ENCODE measurements at places on chromosomes 5 and 9.
A peak's percentile ranks its signal among the peaks of the same experiment; 100 is the strongest.

DNA sequence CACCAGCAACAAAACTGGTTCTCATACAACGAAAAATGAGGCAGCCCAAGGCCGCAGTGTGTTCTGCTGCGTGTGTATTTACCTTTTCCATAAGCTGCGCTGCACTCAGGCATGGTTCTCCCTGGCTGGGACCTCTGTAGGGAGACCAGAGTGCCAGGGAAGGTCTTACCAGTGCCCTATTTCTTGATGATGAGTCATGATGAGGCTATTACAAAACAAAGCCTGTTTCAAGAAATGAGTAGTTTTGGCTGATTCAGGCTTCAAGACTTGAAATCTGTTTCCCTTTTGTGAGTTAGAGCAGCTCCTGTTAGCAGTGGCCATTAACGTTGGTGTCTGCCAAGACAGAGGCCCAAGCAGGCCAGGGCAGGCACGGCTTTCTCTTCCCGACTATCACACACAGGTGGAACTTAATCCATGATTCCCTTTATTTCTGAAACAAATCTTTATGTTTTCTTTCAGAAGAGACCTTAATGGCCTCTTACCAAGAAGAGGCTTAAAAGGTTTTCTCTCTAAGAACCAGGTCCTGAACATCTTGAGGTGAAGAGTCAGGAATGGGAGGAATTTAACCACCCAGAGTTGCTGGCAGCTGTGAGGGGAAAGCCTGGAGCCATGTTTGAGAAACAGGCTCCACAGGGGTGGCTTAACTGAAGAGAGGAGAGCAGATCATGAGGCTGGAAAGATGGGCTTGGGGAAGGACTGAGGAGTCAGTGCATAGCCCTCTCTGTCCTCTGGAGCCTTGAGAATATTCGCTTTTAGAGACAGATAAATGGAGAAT is 41.4 kb upstream of the TIFAB start:
- no peak for DNase-seq

DNA sequence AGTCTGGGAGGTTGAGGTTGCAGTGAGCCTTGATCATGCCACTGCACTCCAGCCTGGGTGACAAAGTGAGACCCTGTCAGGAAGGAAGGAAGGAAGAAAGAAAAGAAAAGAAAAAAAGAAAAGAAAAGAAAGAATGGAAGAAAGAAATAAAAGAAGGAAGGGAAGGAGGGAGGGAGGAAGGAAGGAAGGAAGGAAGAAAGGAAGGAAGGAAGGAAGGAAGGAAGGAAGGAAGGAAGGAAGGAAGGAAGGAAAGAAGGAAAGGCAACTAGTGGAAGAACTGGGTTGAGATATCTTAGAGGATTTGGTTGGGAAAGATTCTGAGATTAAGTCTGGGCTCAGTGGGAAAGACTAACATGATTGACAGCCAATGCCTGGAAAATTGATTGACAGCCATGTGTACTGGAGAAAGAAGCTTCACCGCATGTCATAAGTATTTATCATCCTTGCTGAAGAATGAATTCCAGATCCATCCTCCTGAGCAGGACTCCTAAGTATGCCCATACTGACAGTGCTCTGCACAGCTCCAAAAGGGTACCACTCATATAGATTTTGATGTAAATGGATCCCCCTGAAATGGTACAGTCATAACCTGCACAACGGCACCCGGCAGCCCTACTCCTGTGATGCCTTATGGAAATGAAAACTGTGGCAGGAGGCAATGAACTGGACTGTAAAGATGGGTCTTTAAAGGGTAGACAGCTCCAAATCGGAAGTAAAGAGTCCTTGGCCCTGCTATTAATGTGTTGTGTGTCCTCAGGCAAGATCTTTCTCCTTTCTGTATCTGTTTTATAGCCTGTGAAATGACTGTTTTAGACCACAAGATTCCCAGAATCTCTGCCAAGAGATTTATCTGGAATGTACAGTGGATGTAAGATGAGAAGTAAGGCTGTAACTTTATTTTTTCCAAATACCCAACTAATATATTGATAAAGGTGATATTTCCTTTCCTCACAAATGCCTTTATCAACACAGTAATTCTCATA is 16.9 kb upstream of the ADRA1B start:
- no peak for DNase-seq

- no peak for DNase-seq
These were observed 118.7 kb downstream of the CCDC192 start for GRCh38 chr5:127821896-127822295.

DNA sequence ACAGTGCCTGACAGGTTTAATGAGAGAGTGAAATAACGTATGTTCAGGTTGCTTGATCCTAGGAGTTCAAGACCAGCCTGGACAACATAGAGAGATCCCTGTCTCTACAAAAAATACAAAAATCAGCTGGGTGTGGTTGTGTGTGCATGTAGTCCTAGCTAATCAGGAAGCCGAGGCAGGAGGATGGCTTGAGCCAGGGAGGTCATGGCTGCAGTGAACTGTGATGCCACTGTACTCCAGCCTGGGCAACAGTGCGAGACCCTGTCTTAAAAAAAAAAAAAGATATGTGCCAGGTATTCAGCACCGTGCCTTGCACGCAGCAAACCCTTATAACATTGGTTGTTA is 38.8 kb upstream of the SPRY4 start:
- no peak for DNase-seq

GRCh38 chr5:167849874-167850273 is 441.6 kb upstream of the WWC1 start:
- DNase-seq: no peak

DNA sequence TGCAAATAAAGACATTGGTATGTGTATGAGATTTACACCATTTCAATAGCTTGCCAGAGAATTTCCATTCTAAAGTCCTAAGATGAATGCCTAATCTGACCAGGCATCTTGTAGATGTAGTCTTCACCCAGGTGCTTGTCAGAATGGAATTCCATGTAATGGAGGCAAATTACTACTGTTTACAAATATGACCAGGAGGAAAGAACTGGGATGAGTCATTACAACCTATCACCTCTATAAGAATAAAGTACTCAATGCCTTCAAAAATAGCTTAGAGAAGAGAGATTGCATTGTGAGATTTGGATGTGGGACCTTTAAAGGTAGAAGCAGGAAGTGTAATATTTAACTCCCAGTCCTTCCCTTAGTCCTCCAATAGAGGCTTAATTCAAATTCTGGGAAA is 507.0 kb upstream of the PTGER4 start:
- DNase-seq: no peak

DNA sequence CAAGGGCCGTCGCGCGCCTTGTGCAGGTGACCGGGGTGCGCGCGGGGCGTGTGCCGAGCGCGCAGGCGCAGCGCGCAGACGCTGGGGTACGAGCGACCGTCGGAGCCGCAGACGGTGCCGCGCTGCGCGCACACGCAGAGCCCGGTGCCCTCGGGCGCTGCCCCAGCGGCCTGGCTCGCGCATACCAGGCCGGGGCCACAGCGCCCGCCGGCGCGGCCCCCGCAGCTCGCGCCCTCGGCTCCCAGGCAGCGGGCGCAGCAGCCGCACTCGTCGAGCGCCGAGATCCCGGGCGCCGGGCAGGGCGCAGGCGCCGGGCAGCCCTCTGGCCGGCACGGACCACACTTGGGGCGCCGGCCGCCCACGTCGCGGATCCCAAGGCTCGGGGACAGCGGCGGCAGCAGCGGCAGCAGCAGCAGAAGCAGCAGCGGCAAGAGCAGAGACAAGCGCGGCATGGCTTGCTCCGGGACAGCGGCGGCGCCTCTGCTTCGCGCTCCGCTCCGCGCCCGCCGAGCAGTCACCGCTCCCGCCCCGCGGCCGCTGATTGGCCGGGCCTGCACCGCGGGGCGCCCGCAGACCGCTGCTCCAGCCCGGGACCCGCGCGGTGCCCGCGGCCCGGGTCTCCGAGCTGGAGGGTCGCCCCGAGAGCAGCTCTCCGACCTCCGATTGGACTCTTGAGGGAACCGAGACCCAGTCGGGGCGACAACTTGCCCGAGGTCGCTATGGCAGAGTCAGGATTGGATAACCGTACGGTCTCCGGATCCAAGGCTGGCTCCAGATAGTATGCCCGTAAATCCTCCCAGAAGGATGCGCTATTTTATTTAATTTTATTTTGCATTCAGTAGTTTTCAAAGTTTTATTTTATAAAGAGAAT is at the start of gene IGFBPL1:
Gene IGFBPL1, minus strand, starts transcription at position 482 of the 871 bp plus-strand sequence. Its CDS starts 30 bp downstream, at position 452.
- no peak for DNase-seq

GRCh38 chr9:109115931-109116526 is 3.7 kb downstream of the TMEM245 start:
- no peak for DNase-seq

- no peak for DNase-seq
These were observed 512.6 kb downstream of the BNC2 start for GRCh38 chr9:16357828-16358227.

DNA sequence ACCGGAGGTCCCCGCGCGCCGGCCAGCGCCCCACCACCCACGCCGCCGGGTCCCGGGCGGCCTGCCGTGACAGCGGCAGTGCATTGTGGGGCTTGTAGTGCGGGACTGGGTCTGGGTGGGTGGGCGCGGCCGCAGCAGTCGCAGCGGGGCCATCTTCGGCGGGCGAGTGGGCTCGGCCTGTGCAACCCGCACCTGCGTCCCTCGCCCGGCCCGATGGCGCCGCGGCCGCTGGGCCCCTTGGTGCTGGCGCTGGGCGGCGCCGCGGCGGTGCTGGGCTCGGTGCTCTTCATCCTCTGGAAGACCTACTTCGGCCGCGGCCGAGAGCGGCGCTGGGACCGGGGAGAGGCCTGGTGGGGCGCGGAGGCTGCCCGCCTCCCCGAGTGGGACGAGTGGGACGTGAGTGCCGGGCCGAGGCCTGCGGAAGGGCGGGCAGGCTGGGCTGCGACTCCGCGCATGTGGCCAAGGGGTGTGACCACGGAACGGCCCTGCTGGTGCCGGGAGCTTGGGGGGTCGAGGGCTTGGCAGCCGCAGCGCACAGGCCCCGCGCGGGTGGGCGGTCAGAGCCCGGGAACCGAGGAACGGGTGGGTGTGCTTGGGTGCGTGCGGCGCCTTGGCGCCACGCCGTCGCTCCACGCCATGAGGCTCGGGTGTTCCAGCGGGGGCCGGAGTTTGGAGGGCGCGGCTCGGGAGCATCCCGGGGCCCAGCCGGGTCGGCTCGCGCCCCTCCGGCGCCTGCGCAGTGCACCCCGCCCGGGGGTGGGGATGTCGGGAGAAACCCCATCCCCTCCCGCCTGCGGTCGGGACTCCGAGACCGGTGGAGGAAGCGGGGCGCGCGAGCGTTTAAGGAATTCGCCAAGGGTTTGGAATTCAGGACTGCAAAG is at the start of gene ARL10:
Gene ARL10, plus strand, starts transcription at position 137 of the 881 bp plus-strand sequence. Its CDS starts 77 bp downstream, at position 214.
- peak; percentile 51 for DNase-seq

- no peak for DNase-seq
These were observed 2.5 kb downstream of the ABCA2 start for GRCh38 chr9:137025517-137025966.

DNA sequence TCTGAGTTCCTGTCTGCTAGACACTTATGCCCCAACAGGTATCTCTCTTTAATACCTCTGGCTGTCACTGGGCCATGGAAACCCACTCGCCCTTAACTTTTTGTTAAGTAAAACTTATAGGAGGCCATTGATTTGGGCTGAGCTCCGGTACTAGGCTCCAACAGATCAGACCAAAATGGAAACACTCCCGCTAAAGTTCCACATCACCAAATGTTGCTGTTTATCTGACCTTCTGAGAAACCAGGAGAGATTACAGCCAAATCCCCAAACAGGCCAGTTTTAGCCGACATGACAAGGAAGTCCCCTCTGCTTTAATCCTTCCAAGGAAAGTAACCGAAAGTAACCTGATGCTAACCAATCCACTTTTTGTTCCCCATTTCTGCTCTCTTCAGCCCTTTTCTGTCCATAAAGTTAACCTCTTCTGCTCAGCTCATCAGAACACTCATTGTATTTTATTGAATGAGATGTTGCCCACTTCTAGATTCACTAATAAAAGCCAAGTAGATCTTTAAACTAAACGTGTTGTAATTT is 115.2 kb upstream of the LHFPL2 start:
- DNase-seq: no peak

DNA sequence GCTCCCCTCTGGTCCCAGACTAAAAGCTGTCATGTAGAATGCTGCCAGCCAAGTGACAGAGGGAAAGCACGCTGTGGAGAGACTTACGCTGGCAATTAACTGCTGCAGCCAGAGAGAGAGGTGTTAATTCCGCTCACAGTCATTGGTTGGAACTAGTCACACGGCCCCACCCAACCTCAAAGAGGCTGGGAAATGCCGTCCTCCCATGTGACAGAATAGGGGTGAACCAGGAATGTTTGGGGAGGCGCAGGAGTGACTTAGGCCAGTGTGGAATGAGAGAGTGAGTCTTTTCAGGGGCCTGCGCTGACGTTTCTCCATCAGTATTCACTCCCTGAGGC is 87.6 kb downstream of the AMBP start:
- DNase-seq: no peak

- no peak for DNase-seq
These were observed 79.5 kb downstream of the OSMR start for GRCh38 chr5:38925154-38925925.

- no peak for DNase-seq
These were observed 3.0 kb downstream of the MLANA start for GRCh38 chr9:5893591-5894236.

DNA sequence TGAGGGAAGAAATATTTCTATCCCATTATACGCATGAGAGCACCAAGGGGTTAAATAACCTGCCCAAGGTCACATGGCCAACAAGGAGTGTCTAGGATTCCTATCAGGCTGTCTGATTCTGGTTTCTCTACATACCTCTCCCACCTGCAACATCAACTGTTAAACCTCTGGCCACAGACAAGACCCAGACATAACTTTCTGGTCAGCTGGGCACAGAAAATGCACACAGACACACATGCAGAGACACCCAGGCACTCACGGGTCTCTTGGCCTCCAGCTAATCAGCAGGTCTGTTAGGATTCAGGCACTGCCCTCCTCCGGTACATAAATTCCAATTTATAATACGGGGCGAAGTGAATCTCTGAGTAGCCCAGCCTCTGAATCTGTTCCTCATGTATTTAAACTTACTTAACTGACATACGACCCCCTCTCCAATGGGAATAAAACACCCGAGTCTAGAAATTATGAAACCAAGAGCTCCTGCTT is 1.5 kb downstream of the SEPTIN8 start:
- no peak for DNase-seq

DNA sequence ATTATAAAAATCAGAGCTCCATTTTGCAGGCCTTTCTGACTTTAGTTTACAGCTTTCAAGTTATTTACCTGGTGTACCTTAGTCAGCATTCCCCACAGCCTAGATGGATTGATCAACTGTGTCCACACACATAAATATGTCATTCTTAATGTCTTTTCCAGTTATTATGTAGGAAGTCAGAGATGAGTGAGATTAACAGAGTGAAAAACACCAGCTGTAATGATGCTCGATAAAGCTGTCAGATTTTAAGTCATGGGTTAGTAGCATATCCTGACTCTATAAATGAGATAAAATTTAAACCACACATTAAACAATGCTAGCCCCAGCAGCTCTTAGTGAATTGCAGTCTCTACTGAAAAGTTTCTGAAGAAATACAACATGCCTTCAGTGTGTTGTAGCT is 48.9 kb downstream of the NUDT12 start:
- DNase-seq: no peak

- no peak for DNase-seq
These were observed 18.1 kb downstream of the ARHGEF37 start for GRCh38 chr5:149599375-149599774.

Data from activated CD4-positive, alpha-beta T cell treated with anti-CD3 and anti-CD28 coated beads, Interleukin-2, amount 50 U/mL, for 4 hours (primary cell).